SK-N-SH (cell line): ENCODE measurements at places on chromosomes 12 and 14. TPM values are rescaled to one million over a fixed set of nuclear protein-coding genes. Genes with fewer than 3 reads are reported as not detected.

NKX2-1 gene
- not detected in 2 replicates for polyA plus RNA-seq

DDX11 gene
- 33.4 and 38.3 TPM in 2 replicates for polyA plus RNA-seq

SSTR1 gene
- polyA plus RNA-seq: 0.08 TPM in 2 replicates

KIF26A gene
- 1.4 and 1.7 TPM in 2 replicates for polyA plus RNA-seq

CD27 gene
- polyA plus RNA-seq: not detected in 2 replicates

RIMBP2 gene
- 0.90 and 1.1 TPM in 2 replicates for polyA plus RNA-seq

GRIN2B gene
- polyA plus RNA-seq: not detected in 2 replicates

SOAT2 gene
- 0.13 and 0.18 TPM in 2 replicates for polyA plus RNA-seq

BCAT1 gene
- polyA plus RNA-seq: 7.7 and 9.1 TPM in 2 replicates

GRCh38 chr12:93274937-93275336 lies 102.8 kb upstream of the NUDT4 start:
- no peak for DNase-seq

- DNase-seq: no peak
These were observed 16.3 kb upstream of the NOS1 start for GRCh38 chr12:117377758-117378157.

DNA sequence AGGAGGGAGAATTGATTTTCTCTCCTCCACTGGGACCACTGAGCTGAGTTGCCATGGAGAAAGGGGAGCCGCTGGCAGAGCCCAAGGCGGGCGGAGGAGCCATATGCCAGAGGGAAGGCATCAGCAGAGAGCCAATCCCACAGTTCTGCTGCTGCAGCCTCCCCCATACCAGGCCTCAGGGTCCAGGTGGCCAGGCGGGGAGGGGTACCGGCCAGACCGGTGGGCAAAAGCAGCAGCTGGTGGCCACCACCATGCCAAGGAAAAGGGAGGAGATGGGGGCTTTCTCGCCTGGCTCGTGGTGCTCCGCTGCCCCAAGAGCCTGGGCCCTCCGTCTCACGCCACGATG lies 72.8 kb downstream of the PITPNM2 start:
- DNase-seq: peak; percentile 38

GRCh38 chr14:76323331-76324050 lies 52.4 kb upstream of the ESRRB start:
- no peak for DNase-seq

DNA sequence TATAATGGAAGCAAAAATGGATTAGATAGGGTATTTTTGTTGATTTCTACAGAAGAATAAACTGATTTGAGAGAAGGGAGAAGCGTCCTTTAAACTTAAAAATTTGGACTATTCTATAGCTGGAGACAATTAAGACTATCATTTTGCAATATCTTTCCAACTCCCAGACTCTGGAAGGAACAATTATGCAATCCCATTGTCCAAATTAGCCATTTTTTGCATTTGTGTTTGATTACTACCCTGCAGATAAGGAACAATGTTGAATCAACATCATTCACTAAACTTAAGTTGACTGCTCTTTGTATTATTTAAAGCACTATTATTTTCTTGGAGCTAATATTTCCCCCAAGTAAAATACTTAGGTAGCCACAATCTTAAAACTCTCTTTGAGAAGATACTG lies 34.8 kb upstream of the SELPLG start:
- no peak for DNase-seq

GRCh38 chr12:107478881-107479280 lies 206.7 kb upstream of the PWP1 start:
- peak; percentile 63 for DNase-seq

- DNase-seq: no peak
These were observed 2.7 kb downstream of the PCNX1 start for GRCh38 chr14:70909733-70910614.

- no peak for DNase-seq
These were observed 206.4 kb downstream of the ERC1 start for GRCh38 chr12:1197264-1198018.

- DNase-seq: no peak
These were observed 136.7 kb downstream of the GPR135 start for GRCh38 chr14:59328454-59328853.

DNA sequence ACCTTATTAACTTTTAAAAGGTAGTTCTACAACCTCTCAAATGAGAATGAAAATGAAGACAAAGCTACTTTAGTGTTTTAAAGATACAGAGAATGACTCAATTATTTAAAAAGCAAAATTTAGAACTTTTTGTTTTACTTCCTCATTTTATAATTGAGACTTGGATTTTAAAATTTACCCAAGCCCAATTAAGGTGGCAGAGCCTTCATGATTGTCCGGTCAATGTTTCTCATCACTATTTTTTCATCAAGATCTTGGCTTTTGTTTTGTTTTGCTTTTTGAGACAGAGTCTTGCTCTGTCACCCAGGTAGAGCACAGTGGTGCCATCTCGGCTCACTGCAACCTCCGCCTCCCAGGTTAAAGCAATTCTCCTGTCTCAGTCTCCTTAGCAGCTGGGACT lies 32.7 kb downstream of the PPP4R3A start:
- no peak for DNase-seq

DNA sequence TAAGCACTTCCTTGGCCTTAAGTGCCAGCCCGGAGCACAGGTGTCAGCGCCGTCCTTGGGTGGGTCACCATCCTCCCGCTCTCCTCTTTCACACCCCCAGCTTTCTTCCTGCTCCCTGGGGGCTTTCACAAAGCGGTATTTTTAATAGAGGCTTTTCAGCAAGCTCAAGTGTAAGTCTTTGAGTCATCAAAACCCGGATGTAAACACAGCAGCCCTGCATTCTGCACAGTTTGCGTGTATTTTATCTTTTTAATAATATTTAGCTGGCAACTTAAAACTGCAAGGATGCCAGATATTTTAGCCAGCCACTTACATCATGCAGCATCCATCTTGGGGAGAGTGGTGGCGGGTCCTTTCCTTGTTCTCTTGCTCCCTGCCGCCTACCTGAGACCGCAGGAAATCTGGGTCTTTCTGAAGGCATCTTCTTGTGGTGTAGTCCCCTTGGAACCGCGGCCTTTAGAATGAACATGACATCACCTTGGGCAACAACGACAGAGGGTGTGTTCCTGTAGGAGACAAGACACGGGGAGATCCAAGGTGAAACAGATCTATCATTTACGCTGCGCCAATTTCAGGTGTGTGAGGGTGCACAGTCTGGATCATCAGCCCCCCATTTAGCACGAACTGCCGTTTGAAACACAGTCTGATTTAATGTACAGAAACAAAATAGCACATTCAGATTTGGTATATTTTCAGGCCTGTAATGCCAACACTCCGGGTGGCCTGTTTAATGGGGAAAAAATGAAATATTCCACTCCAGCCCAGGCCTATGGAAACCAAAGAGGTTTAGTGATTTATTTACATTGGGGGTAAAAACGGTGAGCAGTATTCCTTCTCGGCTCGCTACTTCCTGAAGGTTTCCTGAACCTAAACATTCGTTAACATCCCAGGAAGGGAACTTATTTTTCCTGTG lies 12.5 kb upstream of the IRF2BPL start:
- DNase-seq: no peak

GRCh38 chr12:132651444-132652100 lies 33.0 kb downstream of the P2RX2 start:
- DNase-seq: no peak

- DNase-seq: no peak
These were observed 114.4 kb downstream of the PRKCH start for GRCh38 chr14:61435563-61436337.

DNA sequence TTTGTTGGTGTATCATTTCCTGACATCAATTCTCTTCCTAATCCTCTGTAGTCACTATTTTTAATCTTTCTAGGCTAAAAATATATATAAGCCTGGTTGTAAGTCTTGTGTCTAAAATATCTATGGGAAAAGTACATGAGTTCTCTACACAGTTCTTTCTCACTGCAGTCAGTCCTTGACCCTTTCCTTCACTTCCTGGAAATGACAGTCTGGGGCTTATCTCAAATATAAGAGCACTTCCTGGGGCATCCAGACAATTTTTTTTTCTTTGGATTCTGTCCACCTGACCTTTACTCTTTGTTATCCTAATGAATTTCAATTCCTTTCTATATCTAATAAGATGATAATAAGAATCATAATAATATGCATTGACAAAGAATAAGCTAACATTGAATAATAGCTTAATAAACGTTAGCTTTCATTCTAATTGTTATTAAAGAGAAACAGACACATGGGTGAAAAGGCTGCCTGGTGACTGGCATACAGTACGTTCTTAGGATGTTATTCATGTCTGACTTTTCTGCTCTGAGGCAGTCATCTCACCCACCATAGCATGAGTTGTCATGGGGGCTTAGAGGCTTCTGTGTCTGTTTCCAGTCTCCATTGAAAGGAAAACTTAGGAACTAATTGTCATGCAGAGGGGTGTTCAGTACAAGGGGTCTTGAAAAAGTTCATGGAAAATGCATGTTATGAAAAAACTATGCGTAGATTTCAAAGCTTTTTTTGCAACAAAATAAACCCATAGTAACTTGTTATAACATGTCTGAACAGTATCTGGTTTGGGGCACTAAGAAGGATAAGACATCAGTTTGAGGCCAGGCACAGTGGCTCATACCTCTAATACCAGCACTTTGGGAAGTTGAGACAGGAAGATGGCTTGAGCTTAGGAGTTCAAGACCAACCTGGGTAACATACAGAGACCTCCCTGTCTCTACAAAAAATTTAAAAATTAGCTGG lies 66.2 kb upstream of the DNM1L start:
- no peak for DNase-seq

DNA sequence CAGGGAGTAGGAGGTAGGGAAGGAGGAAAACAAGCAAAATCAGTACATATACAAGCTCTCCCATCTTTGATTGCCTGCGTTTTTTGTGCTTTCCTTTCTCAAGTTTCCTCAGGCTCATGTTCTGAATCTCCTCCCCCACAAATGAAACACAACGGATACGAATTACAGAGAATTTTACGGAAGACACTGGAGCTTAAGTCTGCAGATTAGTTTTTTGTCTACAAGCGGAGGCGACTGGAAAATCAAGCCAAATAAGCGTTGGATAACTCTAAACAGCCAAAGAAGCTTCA lies 612 bp downstream of the WBP11 start:
- DNase-seq: peak; percentile 10

- no peak for DNase-seq
These were observed 27.9 kb upstream of the EVL start for GRCh38 chr14:100037353-100037752.

GRCh38 chr14:77808250-77808649 lies 8.3 kb downstream of the ADCK1 start:
- no peak for DNase-seq

- peak; percentile 57 for DNase-seq
These were observed 1.8 kb downstream of the SMIM41 start for GRCh38 chr12:52081263-52081733.

GRCh38 chr12:58803908-58804307 lies 116.4 kb downstream of the LRIG3 start:
- DNase-seq: no peak

GRCh38 chr12:116532428-116532827 lies 26.8 kb upstream of the MAP1LC3B2 start:
- DNase-seq: no peak

DNA sequence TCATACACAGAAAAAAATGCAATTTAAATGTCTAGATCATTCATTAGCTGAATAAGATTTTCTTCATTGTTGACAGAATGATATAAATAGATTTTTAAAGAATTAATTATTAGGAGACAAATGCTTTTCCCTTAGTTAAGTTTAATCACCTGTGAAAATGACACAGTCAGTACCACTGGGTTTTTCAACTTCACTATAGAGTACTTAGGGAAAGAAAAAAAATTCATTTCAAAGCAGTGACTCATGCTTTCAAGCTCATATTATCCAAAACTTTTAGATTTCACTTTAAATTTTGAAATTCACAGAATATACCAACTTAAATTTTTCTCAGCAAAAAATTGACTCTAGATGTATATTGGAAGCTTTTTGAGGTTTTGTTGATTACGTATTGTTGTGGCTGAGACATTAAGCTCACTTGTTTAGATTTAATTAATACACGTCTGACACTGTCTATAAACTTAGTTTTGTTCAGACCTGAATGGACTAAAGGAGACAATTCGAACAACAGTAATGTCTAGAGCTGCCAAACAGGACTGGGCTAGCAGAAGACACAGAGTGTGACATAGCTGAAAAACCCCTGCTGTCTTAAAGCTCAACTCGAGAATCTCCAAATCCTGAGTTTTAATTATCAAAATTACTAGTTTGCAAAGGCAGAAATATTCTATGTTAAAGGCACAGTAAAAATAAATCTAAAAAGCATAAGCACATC lies 1.6 kb downstream of the MGAT4C start:
- DNase-seq: no peak

DNA sequence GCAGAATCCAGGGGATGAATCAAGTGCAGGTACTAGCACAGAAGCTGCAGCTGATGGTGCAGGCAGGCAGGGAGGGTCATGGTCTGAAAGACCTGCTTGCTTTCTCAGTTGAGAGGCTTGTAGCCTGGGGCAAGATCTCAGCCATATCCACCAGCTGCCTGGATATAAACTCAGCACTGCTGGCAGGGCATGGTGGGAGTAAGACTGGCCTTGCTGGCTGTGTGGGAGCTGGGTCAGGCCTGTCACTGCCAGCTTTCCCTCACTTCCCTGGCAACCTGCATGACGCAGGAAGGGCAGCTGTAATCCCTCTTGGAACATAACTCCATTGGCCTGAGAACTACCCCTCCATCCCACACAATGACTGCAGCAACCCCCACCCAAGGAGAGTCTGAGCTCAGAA lies 230.1 kb downstream of the ANO6 start:
- DNase-seq: no peak

DNA sequence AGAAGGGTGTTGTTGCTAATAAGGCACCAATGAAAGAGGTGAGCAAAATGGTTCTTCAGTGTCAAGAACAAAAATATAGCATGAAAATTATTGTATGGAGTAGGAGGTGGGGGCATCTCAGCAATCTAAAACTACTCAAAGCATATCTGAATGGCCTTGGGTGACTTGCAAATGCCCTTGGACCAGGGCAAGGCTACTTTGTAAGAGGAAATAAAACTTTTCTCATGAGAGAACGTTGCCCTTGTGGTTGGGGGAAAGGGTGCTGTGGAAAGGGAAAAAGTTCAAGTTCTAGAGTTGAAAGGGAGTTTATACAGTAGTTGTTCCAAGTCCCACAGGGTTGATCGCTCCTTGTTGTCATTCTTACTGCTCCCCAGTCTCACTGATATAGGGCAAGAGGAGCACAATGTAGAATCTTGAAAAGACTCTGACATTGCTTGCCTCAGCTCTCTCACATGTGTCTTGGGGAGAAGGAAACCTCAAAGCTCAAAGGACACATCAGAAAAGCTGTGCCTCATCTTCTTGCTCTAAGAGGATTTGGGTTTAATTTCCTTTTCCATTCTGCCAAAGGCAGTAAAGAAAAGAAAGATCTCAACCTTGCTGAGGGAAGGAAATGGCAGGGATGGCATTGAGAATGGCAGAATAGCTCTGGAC lies 270.5 kb downstream of the DUSP6 start:
- no peak for DNase-seq
